ENCODE measurements at places on chromosomes 12 and 14.

GRCh38 chr14:32611752-32612151 lies 282.7 kb downstream of the AKAP6 start:
- DNase-seq = no peak

- no peak for DNase-seq
Measured at GRCh38 chr12:130990034-130990433, 36.3 kb downstream of the ADGRD1 start.

GRCh38 chr12:48296586-48297282 lies 54.0 kb downstream of the ZNF641 start:
- DNase-seq = no peak

DNA sequence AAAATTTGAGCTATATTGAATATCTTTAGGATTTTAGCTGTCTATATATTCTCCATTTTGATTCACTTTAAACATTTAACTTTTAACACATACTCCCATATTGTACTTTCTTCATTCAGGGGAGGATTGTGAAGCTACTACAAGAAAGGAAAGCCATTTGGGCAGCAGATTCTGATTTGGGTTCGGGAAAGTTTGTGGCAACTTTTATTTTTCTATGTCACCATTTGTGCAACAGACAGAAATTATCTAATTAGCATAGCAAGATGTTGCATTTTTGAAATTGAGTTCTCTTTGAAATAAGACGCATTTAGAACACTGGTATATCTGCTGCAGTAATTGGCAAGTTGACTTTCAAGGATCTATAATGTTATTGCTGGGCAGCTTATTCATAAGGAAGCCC lies 134.3 kb downstream of the KICS2 start:
- no peak for DNase-seq

DNA sequence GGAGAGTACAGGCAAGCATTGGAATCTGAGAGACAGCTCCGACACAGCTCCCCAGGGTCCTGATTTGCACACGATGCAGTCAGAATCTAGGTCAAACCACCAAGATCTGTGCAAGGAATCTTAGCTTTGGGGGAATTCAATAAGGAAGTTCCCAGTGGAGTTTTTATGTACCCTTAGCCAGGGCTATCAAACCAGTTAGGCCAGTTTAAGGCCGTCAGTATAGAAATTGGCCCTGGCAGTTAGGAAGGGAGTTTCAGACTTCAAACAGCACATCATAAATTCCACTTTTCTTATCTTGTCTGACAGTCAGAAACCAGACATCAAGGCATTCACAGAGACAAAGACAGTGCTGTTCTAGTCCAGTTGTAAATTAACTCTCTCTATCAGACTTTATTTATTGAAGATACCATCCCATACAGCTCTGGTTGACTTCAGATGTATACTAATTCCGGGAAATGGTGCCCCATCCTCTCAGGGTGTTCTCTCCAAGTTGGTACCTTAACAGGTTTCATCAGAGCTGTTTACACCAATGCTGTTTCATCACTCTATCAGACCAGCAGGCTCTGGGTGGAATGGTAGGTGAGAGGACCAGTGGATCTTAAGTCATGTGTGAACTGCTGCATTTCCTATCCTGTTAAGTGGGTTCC lies 157.5 kb upstream of the ATF7IP start:
- no peak for DNase-seq

Measured in T-helper 9 cell (primary cell).